ENCODE measurements at places on chromosomes 1 and 21. TPM values are rescaled to one million over a fixed set of nuclear protein-coding genes. Genes with fewer than 3 reads are reported as not detected.

GRCh38 chr1:158024737-158025136 lies 31.3 kb downstream of the KIRREL1 start:
- DNase-seq = no peak

DNA sequence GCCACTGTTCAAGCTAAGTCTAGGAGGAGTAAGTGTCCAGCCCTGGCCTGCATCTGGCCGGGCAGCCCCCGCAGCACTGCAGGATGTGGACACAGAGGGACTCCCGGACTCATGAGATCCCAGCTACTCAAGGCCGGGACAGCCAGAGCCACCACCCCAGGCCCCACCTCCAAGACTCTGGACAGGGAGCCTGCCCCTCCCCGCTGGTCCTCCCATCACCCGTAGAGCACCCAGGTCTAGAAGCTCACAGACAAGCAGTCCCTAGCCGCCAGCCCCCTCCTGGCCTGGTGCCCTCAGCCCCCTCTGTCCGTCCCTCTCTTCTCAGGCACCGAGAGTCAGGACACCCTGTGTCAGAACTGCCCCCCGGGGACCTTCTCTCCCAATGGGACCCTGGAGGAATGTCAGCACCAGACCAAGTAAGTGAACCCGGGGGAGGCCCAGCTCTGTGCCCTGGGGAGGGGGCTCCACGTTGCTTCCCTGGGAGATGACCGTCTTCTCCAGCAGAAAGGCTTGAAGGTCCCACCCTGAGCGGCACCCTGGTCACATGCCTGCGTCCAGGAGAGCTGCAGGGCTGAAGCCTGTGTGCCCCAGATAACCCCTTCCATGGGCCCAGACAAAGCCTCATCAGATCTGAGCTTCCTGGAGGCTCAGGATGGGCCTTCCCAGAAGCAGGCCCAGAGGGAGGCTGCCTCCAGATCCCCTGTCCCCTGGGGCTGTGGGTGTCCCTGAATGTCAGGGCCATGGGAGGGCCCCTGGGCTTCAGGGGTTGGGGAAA lies 4.3 kb downstream of the TNFRSF14 start:
- no peak for DNase-seq

- DNase-seq = peak; percentile 41
These were observed 741.7 kb downstream of the MATN1 start for GRCh38 chr1:29981586-29982239.

GRCh38 chr1:203658274-203658673 lies 31.6 kb downstream of the ATP2B4 start:
- DNase-seq = no peak

- peak; percentile 80 for DNase-seq
These were observed 4.1 kb upstream of the AGTRAP start for GRCh38 chr1:11731691-11732283.

GRCh38 chr21:38743772-38744529 lies 61.8 kb upstream of the ETS2 start:
- DNase-seq = no peak

- DNase-seq = peak; percentile 25
These were observed 22.2 kb upstream of the PTPN14 start for GRCh38 chr1:214573386-214574318.

DNA sequence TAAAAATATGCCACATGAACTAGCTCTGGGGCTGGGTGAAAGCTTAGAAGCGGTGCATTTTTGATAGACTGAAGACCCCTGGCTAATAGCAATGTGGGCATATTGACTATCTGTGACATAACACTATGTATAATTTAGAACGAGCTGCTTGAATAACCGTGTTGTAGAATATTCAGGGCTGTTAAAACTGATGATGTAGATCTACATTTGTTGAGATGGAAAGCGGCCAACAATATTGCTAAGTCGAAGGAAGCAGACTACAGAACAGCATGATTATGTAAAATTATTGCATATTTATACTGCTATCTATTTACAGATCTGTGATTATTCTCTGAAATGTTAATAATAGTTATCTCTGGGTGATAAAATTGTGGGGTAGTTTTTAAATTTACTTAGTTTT lies 41.1 kb upstream of the BCL10 start:
- DNase-seq = no peak

DNA sequence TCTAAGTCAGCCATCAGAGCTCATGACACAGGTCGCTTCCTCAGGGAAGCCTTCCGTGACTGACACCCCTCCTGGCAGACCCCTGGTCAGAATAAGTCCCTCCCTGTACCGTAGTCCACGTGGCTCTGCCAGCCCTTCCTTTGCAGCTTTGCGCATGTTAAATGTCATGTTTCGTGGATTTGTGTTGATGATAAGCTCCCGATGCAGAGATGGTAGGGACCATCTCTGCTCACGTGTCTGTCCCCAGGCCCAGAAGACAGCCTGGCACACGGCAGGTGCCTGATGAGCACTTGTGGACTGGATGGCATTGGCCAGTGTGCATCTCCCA lies 75.9 kb downstream of the DHRS3 start:
- no peak for DNase-seq

DNA sequence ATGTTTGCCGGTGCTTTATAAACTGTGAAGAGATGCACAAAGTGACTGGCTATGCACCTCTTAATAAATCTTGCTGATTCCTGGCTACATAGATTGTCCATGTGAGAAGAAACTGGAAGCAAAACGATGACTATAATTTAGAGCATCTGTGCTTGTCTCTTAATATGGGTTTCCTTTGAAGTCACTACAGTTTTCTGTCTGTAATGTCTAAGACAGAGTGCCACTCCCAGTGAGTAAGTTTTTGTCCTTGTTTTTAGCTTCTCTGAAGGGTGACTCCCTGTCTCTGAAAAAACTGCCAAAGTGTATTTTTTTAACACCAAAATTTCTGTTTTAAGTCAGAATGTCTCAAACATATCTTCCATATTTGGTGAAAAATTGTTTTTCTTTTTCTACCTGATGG lies 175.1 kb downstream of the FASLG start:
- DNase-seq = no peak

DNA sequence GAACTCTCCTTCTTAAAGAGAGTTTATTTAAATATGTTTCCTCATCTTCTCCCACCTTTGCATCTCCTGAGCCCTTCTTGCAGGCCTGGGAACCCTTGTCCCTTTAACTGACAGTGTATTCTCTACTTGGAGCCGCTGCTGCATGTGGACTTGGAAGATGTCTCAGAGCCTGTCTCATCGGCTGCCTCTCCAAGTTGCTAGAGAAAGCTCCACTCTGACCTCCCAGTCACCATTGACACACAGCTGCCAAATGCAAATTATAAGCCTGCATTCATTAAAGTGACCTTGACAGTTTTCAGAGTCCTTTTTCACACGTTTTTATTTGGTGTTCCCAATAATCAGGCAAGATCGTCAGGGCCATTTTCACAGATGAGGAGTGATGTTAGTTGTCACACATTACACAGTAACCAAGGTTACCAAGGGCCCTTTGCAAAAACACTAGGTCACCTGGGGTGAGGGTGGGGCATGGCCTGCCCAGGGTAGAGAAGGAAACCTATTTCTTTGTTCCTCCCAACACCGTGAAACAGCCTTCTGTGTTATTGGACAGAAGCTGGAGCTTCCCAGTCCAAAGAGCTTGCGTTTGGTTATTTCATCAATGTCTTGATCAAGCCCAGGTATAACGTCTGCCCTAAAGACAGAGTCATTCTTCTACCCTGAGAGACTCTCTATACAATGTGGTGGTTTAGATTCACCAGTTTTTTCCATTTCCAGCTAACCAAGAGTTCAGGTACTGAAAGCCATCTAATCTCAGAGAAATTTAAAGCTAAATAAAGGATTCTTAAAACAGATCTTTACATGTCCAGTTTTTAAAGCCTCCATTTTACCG lies 164.1 kb downstream of the GALNT2 start:
- DNase-seq = peak; percentile 87

DNA sequence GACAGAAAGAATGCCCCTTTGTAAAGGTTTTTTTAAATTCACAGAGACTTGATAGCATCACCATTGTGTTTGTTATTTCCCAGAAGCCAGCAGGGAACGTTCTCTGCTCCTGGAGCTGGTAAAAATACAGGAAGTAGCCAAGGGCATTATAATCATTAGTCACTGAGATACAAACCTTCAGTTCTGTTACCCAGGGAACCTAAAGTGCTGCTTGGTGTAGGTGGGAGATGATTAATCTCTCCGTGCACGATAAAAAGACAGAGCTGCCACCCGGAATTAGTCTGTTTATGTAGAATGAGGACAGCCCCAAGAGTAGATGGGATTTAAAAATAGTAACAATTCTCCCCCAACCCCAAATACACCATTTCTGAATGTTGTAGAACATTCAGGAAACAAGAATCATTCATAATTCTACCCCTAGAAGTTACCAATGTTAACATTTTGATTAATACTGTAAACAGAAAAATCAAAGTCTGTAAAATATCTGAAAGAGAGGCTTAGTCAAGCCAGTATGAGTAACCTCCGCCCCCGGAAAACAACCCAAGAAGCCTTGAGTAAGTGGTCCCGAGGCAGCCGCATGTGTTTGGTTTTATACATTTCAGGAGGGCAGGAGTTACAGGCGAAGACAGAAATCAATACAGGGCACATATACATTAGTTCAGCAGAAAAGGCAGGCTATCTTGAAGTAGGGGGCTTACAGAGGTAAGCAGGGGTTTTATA lies 45.3 kb upstream of the CTBS start:
- DNase-seq = no peak

ANXA9 gene
- 0.29 TPM for total RNA-seq

NHLH1 gene
- 0.57 TPM for total RNA-seq

FAM177B gene
- not detected for total RNA-seq

LGR6 gene
- total RNA-seq = 2.0 TPM

FCRL1 gene
- total RNA-seq = not detected

FCRL2 gene
- total RNA-seq = not detected

LHX8 gene
- not detected for total RNA-seq

Measured in endodermal cell (in vitro differentiated cells).